Activated naive CD4-positive, alpha-beta T cell treated with anti-CD3 and anti-CD28 coated beads for 36 hours (primary cell): ENCODE measurements at places on chromosomes 7 and 10. TPM values are rescaled to one million over a fixed set of nuclear protein-coding genes. Genes with fewer than 3 reads are reported as not detected.

GPR15LG gene
- not detected for total RNA-seq

CRHR2 gene
- not detected for total RNA-seq

CLDN3 gene
- total RNA-seq, result not detected

SPAG6 gene
- total RNA-seq, result not detected

HTR5A gene
- total RNA-seq, result not detected

AS3MT gene
- 1.2 TPM for total RNA-seq

NYAP1 gene
- total RNA-seq, result 0.17 TPM

DNA sequence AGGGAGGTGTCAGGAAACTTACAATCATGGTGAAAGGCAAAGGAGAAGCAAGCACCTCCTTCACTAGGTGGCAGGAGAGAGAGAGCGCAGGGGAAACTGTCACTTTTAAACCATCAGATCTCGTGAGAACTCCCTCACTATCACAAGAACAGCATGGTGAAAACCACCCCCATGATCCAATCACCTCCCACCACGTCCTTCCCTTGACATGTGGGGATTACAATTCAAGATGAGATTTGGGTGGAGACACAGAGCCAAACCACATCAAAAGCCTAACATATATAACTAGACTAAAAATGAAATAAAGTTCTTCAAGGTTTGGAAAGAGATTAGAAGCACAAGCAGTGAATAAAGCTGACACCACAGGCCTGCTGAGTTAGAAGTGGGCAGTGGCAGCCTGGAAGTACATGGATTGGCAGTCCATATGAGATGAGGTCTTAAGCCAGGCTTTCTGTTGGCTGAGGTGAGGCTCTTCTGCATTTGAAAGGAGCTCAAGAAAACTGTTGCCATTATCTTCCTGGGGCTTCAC is 96.4 kb upstream of the MDFIC start:
- peaks cover 33% of the 10 kb centered on the region for H3K4me1 ChIP-seq
- peak; percentile 82 for DNase-seq
- peaks cover 4% of the 10 kb centered on the region for H3K27me3 ChIP-seq
- peak overlapping the region; percentile 32 for H3K4me3 ChIP-seq
- peaks cover 15% of the 10 kb centered on the region for H3K36me3 ChIP-seq
- peak overlapping the region; percentile 90 for H3K27ac ChIP-seq

DNA sequence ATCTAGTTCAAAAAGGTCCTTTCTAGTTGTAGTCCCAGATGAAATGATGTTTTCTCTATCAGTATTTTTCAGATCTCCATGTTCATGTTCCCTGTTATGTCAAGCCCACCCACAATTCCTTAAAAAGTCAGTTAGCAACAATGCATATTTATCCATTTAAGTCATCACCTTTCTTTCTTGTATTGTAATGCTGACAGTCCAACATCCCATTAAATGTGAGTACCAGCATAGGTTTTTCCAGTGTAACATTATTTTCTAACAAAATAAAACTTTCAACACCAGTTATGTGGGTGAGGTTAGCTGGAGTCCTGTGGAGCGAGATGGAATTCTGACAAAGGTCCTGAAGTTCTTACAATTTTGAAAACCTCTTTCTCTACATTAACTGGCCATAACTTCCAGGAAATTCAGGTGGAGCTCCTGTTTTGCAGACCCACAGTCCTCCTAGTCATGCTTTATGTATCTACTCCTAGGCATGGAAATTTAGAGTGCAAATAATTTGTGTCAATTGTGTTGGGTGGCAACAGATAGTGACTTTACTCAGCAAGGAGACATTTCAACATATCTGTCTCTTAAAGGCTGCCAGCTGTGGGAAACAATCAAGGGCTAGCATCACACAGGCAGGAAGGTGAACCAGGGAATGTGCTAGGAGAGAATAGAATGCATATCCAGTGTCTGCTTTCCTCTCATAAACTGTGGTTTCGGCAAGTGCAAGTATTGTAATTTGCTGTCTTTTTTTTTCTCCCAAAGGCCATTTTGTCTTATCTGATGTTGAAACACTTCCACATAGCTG is 162.6 kb downstream of the MTERF1 start:
- DNase-seq, result no peak
- H3K27me3 ChIP-seq, result no peaks in the 10 kb centered on the region
- no peaks in the 10 kb centered on the region for H3K36me3 ChIP-seq
- H3K4me1 ChIP-seq, result no peaks in the 10 kb centered on the region
- no peak overlapping the region for H3K27ac ChIP-seq

- H3K4me3 ChIP-seq, result peak overlapping the region; percentile 85
- H3K36me3 ChIP-seq, result peaks cover 11% of the 10 kb centered on the region
- DNase-seq, result no peak
- H3K4me1 ChIP-seq, result peaks cover 29% of the 10 kb centered on the region
These were observed 3.5 kb downstream of the BMI1 start for GRCh38 chr10:22324413-22324812.

- H3K27me3 ChIP-seq, result peaks cover 15% of the 10 kb centered on the region
- H3K36me3 ChIP-seq, result no peaks in the 10 kb centered on the region
- DNase-seq, result no peak
- no peak overlapping the region for H3K27ac ChIP-seq
These were observed 66.3 kb upstream of the AGK start for GRCh38 chr7:141484907-141485306.

DNA sequence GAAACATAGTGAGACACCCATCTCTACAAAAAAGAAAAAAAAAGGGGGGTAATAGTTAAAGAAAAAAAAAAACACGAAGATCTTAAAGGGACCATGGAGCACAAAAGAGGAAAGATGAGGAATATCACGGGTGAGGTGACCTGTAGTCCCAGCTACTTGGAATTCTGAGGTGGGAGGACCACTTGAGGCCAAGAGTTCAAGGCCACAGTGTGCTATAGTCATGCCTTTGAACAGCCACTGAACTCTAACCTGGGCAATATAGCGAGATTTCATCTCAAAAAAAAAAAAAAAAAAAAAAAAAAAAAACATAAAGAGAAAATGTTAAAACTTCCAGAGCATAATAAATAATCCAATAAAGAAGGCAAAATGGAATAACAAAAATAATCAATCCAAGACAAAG is 23.6 kb downstream of the AKR1D1 start:
- no peaks in the 10 kb centered on the region for H3K4me1 ChIP-seq
- no peak for DNase-seq
- H3K36me3 ChIP-seq, result no peaks in the 10 kb centered on the region
- peaks cover 4% of the 10 kb centered on the region for H3K27me3 ChIP-seq
- H3K27ac ChIP-seq, result no peak overlapping the region

DNA sequence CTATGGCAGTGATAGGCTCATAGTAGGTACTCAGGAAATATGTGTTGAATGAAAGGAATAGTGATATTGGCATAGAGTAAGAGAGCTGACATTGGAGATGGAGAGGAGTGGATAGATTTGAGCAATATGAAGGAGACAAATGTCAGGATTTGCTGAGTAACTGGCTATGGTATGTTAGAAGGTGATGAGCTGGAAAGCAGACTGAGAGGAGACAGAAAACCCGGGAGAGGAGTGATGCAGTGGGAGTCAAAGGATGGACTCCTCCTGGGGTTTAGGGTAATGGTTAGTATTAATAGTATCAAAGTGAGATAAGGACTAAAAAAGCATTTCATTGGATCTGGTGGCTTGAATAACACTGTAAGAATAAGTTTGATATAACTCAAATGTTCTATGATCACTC is 64.8 kb downstream of the CD36 start:
- DNase-seq, result no peak
- H3K4me1 ChIP-seq, result no peaks in the 10 kb centered on the region
- H3K27me3 ChIP-seq, result peaks cover 3% of the 10 kb centered on the region
- H3K4me3 ChIP-seq, result no peak overlapping the region
- H3K36me3 ChIP-seq, result no peaks in the 10 kb centered on the region

GRCh38 chr10:110420401-110421193 is 77.1 kb upstream of the DUSP5 start:
- H3K36me3 ChIP-seq, result no peaks in the 10 kb centered on the region
- DNase-seq, result peak; percentile 52
- no peak overlapping the region for H3K4me3 ChIP-seq
- peaks cover 44% of the 10 kb centered on the region for H3K4me1 ChIP-seq
- no peaks in the 10 kb centered on the region for H3K27me3 ChIP-seq

GRCh38 chr10:122508021-122508420 is 46.7 kb downstream of the HTRA1 start:
- H3K27ac ChIP-seq, result no peak overlapping the region
- H3K4me1 ChIP-seq, result no peaks in the 10 kb centered on the region
- H3K36me3 ChIP-seq, result no peaks in the 10 kb centered on the region

- no peak overlapping the region for H3K27ac ChIP-seq
- H3K4me3 ChIP-seq, result no peak overlapping the region
- no peaks in the 10 kb centered on the region for H3K27me3 ChIP-seq
- no peak for DNase-seq
- H3K36me3 ChIP-seq, result peaks cover 9% of the 10 kb centered on the region
- peaks cover 15% of the 10 kb centered on the region for H3K4me1 ChIP-seq
These were observed 9.5 kb upstream of the IDI2 start for GRCh38 chr10:1035201-1035600.

- peaks cover 26% of the 10 kb centered on the region for H3K4me1 ChIP-seq
- H3K27ac ChIP-seq, result no peak overlapping the region
- H3K4me3 ChIP-seq, result no peak overlapping the region
These were observed 88.9 kb downstream of the ARMH3 start for GRCh38 chr10:101967119-101967518.

DNA sequence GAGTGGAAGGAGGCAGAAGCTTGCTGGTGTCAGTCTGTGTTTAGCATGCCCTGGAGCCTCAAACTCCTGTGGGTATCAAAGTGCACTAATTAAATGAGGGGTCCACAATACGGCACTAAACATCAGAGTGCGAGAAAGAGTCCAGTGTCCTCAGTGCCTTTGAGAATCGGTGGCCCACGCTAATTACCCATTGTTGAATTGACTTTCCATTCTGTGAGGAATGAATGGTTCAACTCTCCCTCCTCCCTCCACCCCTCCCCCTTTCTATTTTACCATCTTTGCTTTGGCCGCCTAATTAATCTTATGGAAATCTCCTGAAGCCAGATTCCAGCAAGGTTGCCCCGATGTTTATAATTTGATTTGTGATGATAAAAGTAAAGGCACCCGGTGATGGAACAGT is 217.8 kb downstream of the TFEC start:
- no peaks in the 10 kb centered on the region for H3K36me3 ChIP-seq
- H3K27ac ChIP-seq, result no peak overlapping the region
- no peak for DNase-seq
- no peaks in the 10 kb centered on the region for H3K4me1 ChIP-seq
- no peaks in the 10 kb centered on the region for H3K27me3 ChIP-seq

DNA sequence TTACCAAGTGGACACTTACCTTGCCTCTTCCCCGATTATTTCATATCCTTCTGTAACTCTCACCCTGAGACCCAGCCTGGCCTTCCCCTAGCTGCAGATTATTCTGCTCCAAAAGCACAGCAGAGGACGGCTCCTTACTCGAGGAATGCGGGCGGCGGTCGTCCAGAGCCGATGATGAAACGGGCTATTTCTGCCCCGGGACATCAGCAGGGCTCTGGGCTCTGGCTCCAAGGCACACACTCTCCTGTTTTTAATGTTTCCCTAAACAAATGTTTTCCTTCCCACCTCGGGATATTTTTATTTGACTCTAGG is 343 bp upstream of the C10orf71 start:
- H3K27me3 ChIP-seq, result no peaks in the 10 kb centered on the region
- DNase-seq, result no peak
- no peak overlapping the region for H3K27ac ChIP-seq
- H3K36me3 ChIP-seq, result no peaks in the 10 kb centered on the region
- no peak overlapping the region for H3K4me3 ChIP-seq
- no peaks in the 10 kb centered on the region for H3K4me1 ChIP-seq

- H3K4me3 ChIP-seq, result no peak overlapping the region
- H3K4me1 ChIP-seq, result no peaks in the 10 kb centered on the region
- peaks cover 3% of the 10 kb centered on the region for H3K36me3 ChIP-seq
- no peaks in the 10 kb centered on the region for H3K27me3 ChIP-seq
- DNase-seq, result no peak
- H3K27ac ChIP-seq, result no peak overlapping the region
These were observed 112.2 kb upstream of the TARP start for GRCh38 chr7:38385682-38386081.

DNA sequence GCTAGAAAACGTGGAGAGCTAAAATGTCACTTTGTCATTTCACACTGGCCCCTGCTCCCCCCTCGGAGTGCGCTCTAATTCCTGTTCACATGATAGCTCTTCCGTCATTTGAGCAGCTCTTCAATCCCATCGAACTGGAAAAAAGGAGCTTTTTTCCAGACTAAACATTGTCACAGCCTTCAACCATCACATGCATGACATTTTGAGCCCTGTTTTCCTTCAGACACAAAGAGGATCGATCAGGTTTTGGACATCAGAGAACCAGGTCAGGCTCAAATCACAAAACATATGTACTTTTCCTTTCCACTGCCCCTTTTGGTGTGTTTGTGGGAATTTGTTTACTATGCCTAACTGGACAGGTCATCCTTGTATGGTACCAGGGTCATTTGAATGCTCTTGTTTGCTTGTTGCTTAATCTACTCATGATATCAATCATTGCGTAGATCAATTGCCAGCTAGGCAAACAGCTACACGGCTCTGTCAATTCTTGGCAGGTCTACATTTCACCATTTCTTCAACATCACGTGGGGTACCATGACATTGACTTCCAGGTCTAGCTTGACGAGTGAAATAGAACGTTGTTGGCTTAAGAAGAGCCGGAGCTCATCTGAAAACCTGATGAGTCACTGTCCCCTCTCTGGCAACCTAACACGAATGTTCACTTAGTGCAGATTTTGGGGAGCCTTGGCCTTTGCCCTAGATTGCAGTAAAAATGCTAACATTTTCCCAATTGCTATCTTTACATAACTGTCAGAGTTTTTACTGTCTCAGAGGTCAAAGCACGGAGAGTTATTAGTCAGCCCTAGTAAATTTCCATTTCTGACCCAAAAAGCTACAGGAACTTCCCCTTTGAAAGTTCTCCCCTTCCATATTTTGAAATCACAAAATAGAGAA is 87.3 kb downstream of the LYZL2 start:
- H3K27me3 ChIP-seq, result no peaks in the 10 kb centered on the region
- H3K4me1 ChIP-seq, result peaks cover 9% of the 10 kb centered on the region
- H3K27ac ChIP-seq, result no peak overlapping the region
- no peak overlapping the region for H3K4me3 ChIP-seq
- H3K36me3 ChIP-seq, result no peaks in the 10 kb centered on the region
